ENCODE measurements at places on chromosomes 1 and 21.

DNA sequence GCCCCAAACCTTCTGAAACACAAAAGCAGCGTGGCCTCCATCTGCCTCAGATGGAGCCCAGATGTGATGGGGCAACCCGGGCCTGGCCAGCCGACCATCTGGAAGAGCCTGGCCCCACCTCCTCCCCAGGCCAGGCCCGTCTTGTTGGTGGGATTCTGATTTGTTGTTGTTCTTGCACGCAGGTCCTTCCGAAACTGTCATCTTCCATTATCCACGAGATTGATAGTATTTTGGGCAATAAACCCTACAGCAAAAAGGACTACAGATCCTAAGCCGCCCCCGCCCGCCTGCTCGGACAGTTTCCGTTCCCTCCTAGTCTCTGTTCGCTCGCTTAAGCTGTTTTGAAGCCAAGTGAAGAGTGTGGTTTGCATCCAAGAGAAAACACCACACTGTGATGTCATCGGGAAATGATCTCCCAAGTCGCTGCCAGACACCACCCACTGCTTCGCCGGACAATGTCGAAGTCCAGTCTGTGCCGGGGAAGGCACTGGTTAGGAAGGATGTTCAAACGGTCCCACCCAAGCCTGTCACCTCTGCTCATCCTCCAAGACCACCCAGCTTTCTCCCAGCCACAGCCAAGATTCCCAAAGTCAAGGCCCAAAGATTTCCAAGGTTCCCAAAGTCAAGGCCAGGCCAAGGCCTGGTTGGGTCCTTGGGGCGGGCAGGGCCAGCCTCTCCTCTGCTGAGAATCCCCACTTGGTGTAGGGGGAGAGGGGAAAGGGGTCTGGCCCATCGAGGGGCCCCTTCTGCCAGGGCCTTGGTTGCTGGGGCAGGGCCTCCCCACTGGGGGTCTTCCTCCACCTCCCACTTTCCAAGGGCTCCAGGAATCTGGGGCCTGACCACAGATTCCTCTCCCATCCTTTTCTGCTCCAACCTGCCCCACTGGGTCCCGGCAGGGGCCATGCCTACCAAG lies 52.9 kb downstream of the KCNAB2 start:
- DNase-seq: no peak

DNA sequence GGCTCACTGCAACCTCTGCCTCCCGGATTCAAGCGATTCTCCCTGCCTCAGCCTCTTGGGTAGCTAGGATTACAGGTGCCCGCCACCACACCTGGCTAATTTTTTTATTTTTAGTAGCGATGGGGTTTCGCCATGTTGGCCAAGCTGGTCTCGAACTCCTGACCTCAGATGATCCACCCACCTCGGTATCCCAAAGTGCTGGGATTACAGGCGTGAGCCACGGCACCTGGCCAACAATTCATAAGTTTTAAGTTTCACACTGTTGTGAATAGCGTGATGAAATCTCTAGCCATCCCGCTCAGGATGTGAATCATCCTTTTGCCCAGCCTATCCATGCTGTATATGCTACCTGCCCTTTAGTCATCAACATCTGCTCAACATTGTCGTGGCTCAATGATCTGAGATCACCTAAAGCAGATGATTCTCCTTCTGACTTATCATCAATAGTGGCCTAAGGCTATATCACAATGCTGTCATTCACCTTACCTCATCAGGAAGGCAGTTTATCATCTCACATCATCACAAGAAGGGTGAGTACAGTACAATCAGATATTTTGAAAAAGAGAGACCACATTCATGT lies 2.6 kb downstream of the PFDN2 start:
- DNase-seq: no peak

GRCh38 chr1:17542645-17543044 lies 3.1 kb downstream of the ARHGEF10L start:
- DNase-seq: no peak

- no peak for DNase-seq
Observed at GRCh38 chr21:35070436-35070835, 21.3 kb upstream of the RUNX1 start.

- no peak for DNase-seq
Observed at GRCh38 chr1:187891993-187892682, 1063.4 kb downstream of the PLA2G4A start.

DNA sequence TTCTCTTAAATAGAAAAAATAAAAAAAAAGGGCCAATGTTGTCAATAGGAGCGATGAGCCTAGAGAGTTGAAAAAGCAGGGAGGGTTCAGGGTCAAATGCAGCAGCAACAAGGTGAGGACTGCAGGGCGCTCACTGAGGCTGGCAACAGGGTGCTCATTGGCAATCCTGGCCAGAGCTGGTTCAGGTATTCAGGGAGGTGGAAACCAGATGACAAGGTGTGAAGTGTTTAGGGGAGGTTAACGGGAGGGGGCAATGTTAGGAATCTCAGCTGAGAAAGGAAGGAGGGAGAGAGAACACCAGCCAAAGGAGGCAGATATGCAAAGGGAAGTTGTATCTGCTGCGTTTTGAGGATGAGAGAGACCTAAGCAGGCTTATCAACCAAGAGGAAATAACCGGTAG lies 129.8 kb upstream of the DAB1 start:
- DNase-seq: peak; percentile 45

- DNase-seq: no peak
Observed at GRCh38 chr1:45117766-45118165, 88.6 kb downstream of the ZSWIM5 start.
